ENCODE measurements at places on chromosomes 4 and X. TPM values are rescaled to one million over a fixed set of nuclear protein-coding genes. Genes with fewer than 3 reads are reported as not detected.

DNA sequence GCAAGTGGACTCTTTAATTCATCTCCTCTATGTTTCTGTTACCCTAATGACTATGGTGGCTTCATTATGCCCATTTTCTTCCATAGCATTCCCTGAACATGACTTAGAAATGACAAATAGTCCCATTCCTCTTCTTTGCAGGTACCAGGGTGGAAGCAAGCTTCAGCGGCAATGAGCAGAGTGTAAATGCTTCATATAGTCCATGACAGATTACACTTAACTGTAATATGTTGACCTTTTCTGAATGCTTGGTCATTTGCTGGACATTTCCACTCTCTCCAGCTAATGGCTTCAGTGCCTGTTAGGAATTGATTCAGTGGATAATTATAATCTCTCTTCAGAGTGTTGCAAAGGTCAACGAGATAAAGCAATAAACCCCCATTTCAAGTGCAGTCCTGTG, 129.7 kb upstream of the PRPS2 start:
- DNase-seq, result no peak

TXK gene
- total RNA-seq, result 1.7 TPM

KCTD8 gene
- total RNA-seq, result not detected

DNA sequence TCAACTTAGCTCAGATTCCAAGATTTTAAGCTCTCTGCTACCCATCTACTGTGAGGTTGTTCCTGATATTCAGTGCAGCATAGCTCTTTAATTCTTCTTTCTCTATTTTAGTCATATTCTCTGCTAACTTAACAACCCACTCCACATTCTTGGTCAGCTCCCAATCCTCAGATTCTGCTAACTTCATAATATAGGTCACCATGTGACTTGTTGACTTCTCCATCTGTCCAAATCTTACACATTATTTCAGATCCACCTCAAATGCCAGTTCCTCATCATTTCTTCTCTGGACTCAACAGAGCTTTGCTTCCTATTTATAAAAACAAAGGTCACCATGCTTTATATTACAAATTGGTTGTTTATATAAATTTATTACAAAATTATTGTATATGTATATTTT, 29.3 kb upstream of the RXFP1 start:
- no peak for DNase-seq

DNA sequence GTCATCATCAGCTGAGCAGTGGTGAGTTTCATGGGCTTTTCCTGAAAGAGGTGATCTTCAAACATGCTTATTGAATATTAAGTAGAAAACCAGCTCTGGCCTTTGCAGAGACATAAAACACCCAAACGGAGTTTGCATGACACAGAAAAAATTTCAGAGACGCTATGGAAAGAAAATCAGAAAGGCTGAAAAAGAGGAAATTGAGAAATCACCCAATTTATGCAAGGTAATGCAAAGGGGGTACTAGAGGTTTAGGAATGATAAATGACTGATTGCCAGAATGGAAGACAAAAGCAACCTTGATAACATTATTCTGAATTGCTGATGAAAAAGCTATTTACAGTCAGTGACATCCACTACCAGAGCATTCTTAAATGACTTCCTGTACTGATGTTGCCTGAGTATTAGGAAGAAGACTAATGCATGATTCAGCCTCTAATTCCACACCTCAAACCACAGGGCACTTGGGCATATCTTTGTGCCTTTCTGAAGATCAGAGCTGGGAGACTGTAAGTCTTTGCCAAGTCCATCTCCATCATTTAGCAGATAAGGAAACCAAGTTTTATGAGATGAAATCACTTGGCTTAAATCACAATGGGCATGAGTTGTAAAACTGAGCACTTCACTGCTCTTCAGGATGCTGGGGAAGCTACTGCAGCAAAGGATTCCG, 565.7 kb downstream of the PPARGC1A start:
- no peak for DNase-seq

UPF3B gene
- 4.4 TPM for total RNA-seq

DNA sequence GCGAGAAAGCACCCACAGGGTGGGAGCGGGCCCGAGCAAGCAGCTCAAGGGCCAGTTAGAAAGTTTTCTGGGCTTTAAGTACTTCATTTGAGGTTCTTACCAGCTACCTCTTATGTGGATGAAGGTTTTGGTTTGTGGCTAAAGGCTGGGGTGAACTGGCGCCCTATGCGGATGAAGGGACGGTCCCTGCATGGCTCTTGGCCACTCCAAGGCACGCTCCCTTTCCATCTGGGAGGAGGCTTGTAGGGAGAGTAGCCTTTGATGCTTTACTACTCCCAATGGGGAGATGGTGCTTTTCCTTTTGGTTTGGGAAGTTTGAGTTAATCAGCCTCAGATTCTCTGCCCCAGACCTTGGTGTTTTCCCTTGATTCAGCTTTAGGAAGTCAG, 17.7 kb downstream of the MRFAP1 start:
- no peak for DNase-seq

CDX4 gene
- total RNA-seq, result not detected

Data from stomach (tissue), 19 donors.